ENCODE measurements at places on chromosomes 4 and X.

GRCh38 chr4:147044241-147044640, 98.6 kb upstream of the TTC29 start:
- no peak for DNase-seq

DNA sequence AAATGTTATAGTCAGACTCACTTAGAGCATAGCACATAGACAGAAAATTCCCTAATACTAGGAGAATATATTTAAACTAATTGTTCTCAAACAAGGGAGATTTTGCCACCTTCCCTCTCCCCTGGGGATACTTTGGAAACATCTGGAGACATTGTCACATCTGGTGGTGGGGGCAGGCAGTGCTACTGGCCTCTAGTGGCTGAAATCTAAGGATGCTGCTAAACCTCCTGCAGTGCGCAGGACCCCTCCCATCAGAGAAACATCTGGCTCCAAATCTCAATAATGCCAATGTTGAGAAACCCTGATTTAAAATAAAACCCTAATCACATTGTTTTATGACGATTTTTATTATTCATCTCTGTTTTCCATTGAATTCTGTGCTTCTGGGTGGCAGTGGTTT, 244.9 kb downstream of the FRMPD4 start:
- peak; percentile 38 for DNase-seq

DNA sequence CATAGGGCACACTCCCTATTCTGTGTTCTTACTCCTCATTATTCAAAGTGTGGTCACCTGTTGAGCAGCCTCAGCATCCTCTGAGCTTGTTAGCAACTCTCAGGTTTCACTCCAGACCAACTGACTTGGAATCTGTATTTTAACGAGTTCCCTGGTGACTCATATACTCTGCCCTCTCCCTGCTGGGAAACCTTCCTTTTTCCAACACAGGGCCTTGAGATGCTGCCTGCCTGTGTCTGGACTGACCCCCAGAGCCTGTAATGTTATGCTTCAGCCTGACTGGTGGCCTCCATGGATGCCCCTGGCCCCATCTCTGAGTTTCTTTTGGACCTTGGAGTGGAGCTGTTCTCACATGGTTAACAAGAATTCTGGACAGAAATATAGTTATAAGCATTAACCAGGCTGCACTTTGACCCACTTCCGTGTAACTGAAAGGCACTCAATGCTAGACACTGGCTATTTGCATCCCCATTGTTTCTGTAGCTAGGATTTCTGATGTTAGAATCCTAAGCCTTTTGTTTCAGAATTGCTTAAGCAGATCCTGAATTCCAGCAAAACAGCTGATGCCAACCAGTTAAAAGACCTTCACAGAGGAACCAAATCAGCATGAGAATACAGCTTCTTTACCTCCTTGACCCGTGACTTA, 262.6 kb downstream of the STIM2 start:
- peak; percentile 53 for DNase-seq

- DNase-seq, result no peak
These were observed 236.1 kb downstream of the QDPR start for GRCh38 chr4:17275836-17276235.

DNA sequence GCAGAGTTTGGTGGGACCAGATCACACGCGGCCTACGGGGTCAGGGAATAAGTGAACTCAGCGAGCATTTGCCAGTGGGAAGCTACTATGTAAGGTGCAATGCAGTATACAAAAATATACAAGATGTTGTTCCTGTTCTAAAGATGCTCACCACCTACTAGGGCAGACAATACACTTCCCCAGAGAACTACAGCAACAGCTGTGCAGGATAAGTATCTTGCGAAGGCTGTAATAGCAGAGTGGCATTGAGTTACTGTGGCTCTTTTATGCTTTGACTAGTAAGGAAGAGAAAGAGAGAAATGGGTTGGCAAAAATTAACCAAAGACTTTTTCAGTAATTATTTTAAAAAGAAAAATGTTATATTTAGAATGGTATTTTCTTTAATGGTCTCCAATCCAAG, 61.2 kb downstream of the CDS1 start:
- DNase-seq, result no peak

Measured in ELF-1 (cell line).